ENCODE measurements at places on chromosomes 6 and 20.

DNA sequence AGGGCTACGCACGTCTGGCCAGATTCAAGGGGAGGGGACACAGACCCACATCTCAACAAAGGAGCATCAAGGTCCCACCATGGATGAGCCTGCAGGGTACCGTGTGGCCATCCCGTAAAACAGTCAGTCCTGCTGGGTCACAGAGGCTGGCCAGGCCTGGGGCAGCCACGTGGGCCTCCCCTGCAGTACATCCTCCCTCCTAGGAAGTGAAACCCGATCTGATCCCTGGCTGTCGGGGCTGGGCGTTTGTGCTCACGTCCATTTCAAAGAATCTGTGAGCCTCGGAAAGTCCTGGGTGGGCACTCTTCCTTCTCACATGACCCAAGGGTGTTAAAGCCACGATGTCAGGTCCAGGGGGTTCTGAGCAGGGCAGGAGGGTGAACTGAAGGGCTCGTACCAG, 14.3 kb downstream of the SULF2 start:
- no peak for DNase-seq

GRCh38 chr6:93393554-93394074, 25.7 kb downstream of the EPHA7 start:
- DNase-seq, result no peak

- no peak for DNase-seq
Measured at GRCh38 chr6:29345380-29345779, 23.3 kb downstream of the OR5V1 start.

- DNase-seq, result no peak
Measured at GRCh38 chr6:148053209-148053608, 289.4 kb upstream of the SASH1 start.

GRCh38 chr6:159053781-159054398, 9.1 kb upstream of the TAGAP start:
- DNase-seq, result no peak

DNA sequence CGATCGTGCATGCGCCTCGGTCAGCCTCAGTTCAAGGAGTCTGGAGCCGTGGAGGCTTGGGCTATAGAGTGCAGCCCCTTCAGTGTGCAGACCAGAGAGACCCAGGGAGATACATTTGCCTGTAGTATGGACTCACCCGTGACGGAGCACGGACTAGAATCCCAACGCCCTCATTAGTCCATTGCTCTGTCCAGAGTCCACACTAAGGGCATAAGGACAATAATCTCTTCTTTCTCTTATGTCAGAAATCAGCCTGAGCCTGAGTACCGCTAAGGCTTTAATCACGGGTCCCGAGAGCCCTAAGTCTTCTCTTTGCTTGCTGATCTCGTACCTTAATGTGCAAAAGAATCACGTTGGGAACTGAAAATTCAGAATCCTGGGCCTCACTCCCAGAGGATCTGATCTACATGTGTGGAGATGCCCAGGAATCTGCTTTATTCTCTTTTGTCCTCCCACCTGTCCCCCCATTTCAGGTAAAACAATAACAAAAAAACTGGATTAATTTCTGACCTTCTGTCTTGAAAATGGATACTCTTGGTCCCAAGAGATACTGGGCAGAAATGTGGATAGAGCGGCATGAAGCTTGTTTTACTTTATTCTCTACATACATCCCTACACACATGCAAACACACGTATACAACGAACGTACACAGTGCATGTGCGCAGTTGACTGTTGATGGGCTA, 671 bp downstream of the BPHL start:
- DNase-seq, result no peak

GRCh38 chr6:109102762-109103161, 7.5 kb downstream of the CEP57L1 start:
- no peak for DNase-seq

- no peak for DNase-seq
Measured at GRCh38 chr6:27879837-27880236, 32.4 kb downstream of the OR2B2 start.

GRCh38 chr6:75023634-75024033, 182.2 kb downstream of the COL12A1 start:
- no peak for DNase-seq

DNA sequence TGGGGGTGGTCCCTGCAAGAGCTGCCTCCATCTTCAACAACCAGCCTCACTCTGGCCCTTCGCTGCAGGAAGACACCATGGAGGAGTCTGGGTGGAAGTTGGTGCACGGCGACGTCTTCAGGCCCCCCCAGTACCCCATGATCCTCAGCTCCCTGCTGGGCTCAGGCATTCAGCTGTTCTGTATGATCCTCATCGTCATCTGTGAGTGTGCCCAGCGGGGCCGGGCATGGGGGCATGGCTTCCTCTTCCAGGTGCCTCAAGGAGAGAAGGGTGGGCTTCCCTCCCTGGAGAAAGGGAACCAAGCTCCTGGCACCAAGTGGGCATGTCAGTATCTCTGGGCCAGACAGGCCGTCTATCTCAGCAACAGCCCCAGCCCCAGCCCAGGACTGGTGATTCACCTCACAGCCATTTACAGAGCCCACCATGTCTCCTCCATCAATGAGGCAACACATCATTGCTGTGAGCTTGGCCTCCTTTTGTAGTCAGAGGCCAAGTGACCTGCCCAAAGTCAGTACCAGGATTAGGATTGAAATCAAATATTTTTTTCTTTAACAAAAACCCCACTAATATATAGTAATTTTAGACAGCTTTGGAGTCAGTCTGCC, 40.2 kb downstream of the TM9SF4 start:
- DNase-seq, result no peak

DNA sequence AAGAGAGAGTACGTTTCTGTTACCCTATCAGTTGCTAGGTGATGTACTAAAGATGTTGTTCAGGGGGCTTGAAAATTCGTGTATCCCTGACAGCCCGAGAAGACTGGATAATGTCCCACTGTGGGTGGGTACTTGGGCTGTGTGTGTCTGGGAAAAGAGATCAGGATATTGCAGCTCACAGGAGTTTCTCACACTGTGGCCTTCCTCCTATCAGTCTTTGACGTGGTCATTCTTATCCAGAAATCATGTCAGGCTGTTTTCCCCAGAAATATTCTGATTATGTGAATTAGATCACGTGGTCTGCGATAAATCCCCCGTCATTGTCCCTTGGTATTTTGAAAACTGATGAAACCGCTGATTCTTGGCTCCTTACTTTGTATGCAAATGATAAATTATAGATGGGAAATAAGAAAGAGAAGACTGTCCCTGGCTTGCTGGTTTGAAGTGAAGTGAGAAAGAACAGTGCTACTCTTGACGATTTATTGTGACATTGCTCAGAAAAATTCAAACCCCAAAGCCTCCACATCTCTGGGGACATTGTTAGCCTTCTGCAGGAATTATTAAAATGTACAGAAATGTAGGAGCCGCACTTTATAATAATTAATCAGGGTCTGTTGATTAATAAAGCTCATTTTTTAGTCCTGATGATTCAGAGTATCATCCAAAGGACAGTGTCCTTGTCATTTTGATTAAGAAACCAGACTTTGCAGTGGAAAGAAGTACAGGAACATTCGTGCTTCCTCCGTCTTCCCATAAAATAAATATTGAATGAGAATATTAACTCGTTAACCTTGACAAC, 167.5 kb upstream of the TSHZ2 start:
- no peak for DNase-seq

- no peak for DNase-seq
Measured at GRCh38 chr6:89140347-89141156, 5.3 kb upstream of the PM20D2 start.

DNA sequence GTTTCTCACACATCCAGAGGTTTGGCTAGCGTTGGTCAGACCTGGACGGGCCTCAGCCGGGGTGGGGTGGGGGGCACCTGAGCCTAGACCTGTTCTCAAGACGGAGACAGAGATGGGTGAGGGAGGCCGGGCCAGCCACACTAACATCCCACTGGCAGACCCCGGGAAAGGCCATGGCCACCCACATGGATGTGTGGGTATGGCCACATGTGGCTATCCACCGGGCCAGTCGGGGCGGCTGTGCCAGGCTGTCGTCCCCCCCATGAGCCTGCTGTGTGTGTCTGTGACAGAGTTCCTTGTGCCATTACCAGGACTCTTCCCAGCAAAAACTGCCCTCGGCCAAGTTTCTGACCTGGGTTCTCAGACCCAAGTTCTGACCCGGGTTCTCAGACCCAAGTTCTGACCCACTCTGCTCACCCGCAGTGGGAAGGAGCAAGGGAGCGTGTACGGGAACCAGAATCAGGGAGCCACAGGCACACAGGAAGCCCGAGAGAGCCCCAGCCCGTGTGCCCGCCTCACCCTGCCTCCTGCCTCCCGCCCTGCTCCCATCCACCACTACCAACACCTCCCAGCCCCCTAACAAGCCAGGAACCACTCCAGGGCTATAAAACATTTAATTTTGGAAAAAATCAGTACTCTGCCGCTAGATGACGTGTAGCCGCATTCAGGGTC, 255.5 kb downstream of the TAF4 start:
- DNase-seq, result no peak

- DNase-seq, result no peak
Measured at GRCh38 chr6:35668744-35669450, 19.8 kb downstream of the FKBP5 start.

GRCh38 chr6:107599043-107599442, 109.1 kb downstream of the SOBP start:
- no peak for DNase-seq

DNA sequence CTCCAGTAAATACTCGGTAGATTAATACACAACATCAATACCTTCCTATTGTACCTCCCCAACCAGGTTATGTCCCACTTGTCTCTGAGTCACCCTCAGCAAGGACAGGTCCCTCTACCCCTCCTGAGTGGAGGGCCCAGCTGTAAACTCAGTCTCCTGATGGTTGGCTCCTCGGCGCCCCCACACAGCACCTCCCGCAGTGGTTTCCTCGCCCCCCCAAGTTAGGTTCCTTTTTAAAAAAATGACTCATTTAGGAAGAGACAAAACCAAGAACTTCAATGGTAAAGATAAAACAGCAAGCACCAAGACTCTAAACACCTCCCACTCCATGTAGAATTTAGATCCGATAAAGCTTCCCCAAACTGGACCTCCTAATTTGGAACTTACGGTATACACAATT, 83.5 kb downstream of the TRERF1 start:
- DNase-seq, result no peak

GRCh38 chr20:33284937-33285336, 1.9 kb downstream of the BPIFB1 start:
- no peak for DNase-seq

DNA sequence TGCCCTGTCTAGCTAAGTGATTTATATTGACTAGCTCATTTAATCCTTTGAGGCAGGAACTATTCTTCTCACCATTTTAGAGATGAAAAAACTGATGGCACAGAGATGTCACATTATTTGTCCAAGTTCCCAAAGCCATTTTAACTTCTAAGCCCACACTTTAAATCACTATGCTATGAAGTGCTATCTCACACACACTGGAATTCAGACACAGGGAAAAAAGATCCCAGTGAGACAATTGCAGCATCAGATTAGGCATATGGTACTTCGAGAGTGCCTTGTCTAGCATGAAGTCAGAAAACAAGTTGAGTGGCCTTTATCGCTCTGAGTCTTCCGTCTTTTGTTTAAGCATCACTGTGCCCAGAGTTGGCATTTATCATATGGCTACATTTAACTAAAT, 54.1 kb upstream of the PDE7B start:
- no peak for DNase-seq

DNA sequence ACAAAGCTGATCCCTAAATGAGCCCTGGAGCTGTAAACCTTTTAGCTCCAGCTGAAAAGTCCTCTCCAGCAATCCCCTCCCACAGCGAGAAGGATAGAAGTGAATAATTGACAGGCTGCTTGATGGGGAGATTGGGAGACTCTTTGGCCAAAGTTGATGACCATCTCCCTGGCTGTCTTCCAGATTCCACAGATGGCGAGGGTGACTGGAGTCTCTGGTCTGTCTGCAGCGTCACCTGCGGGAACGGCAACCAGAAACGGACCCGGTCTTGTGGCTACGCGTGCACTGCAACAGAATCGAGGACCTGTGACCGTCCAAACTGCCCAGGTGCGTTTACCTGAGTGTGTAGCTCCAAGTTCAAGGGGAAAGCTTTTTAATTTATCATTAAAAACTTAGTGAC, 67.3 kb downstream of the ISM1 start:
- no peak for DNase-seq

GRCh38 chr6:15276036-15276985, 30.4 kb downstream of the JARID2 start:
- no peak for DNase-seq

GRCh38 chr20:54704032-54704635, 228.7 kb downstream of the DOK5 start:
- no peak for DNase-seq

DNA sequence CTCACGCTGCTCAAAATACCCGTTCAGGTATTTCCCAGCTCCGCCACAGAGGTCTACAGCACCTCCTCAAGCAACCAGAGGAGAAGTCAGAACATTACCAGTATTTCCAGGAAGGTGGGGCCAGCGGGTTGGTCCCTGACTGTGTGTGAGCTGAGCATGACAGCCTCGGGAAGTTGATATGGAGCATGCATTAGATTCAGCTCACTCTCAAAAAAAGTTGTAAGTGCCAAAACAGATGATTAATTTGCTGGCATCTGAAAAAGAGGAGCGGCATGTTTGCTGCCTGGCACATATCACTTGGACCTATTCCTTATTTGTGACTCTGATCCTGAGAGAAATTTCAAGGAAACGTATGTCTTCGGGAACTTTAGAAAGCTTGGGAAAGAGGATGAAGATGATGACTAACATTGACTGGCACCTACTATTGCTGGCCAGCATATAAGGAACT, 32.3 kb downstream of the ELOVL2 start:
- DNase-seq, result no peak

DNA sequence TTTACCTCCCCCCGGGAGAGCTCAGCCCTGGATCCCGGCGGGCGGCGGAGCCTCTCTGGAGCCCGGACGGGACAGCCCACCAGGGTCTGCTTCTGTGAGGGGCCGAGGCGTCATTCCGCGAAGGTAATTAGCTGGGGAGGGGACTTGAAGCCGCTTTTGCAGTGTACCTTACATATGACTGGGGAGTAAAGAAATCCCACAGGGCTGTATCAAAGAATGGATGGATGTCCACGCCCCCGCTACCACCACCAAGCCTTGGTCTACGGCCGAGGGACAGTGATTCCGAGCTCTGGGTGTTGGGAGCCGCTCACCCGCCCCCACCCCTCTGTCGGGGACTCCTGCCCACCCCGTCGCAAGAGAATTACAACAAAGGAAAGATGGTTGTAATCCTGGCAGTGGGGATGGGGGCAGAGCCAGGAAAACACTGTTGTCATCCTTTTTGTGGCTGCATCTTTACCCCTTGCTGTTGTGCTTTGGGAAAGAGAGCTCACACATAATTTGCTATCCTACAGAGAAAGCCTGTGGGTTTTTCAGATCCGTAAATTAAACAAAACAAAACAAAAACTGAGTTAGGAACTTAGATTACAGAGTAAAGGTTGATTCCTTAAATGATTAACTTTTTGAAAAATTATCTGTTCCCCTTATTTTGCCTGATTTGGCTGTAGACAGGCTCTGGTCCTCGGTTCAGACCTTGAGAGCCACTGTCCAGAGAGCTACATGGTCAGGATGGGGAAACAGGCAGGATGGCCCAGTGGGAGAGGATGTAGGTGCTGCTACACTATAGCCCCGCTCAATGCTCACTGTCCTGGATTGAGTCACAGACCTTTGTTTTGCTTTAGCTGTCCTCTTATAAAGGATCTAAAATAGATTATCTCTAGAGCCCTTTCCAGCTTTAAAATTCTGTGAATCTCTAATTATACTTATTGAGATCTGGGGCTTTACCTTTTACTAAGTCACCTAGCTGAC, 997 bp upstream of the FBXO30 start:
- DNase-seq, result no peak

GRCh38 chr6:53514677-53515076, 30.2 kb downstream of the GCLC start:
- no peak for DNase-seq

- DNase-seq, result no peak
Measured at GRCh38 chr6:106553440-106553839, 75.9 kb downstream of the RTN4IP1 start.

- no peak for DNase-seq
Measured at GRCh38 chr6:166830185-166830890, 126.0 kb downstream of the RNASET2 start.

All from activated T-cell treated with anti-CD3 and anti-CD28 coated beads for 1 hour (primary cell).